ENCODE measurements at places on chromosomes 11 and 22.

- no peak for DNase-seq
Measured at GRCh38 chr11:16764888-16765287, 26.4 kb downstream of the C11orf58 start.

- DNase-seq = no peak
Measured at GRCh38 chr11:68934321-68934645, 30.6 kb downstream of the IGHMBP2 start.

DNA sequence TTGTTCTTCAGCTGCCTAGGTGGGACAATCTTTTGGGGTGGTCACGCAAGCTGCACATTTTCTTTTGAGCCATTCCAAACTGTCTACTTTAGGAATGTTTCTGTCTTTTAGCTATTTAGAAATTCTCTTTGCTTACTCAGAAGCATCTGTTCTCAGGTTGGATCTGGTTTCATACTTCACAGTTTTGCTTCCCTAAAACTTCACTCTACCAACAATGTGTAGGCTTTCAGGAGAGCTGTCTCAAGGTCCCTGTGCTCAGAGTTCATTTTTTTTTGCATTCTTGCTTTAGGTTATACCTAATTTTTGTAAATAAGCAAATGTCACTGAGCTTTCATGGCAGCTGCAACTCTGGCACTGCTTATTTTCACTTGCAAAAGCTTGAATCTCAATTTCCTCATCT lies 36.7 kb downstream of the CCDC90B start:
- DNase-seq = no peak

- no peak for DNase-seq
Measured at GRCh38 chr11:102633385-102634026, 8.4 kb upstream of the MMP20 start.

GRCh38 chr11:71136095-71136845 lies 116.1 kb downstream of the SHANK2 start:
- no peak for DNase-seq

Data from suppressor macrophage (primary cell).